Liver (tissue), 10 donors: ENCODE measurements at places on chromosomes 4 and X. TPM values are rescaled to one million over a fixed set of nuclear protein-coding genes. Genes with fewer than 3 reads are reported as not detected.
A peak's percentile ranks its signal among the peaks of the same experiment; 100 is the strongest.

DNA sequence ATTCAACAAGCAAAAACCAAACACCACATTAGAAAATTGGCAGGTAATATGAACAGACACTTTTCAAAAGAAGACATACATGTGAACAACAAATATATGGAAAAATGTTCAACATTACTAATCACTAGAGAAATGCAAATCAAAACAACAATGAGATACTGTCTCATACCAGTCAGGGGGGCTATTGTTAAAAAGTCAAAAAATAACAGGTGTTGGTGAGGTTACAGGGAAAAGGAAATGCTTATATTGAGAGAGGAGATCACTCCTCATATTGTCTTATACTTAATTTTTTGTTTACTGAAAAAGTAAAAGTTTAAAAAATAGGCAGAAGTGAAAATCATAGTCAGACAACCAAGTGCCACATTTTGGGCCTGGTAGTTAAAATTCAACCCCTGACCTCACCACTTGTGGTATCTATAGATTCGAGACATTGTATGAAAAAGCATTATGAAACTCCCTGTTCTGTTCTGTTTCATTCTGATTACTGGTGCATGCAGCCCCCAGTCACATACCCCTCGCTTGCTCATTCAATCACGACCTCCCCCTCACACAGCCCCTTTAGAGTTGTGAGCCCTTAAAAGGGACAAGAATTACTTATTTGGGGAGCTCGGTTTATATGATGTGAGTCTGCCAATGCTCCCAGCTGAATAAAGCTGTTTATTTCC is 153.7 kb upstream of the FGF16 start:
- no peaks in the 10 kb centered on the region for H3K36me3 ChIP-seq
- H3K27me3 ChIP-seq: no peaks in the 10 kb centered on the region
- no peak overlapping the region for H3K4me3 ChIP-seq
- H3K4me1 ChIP-seq: no peaks in the 10 kb centered on the region

GRCh38 chr4:184887333-184887732 is 61.6 kb upstream of the ACSL1 start:
- peak overlapping the region; percentile 73 for H3K27ac ChIP-seq
- DNase-seq: no peak
- no peaks in the 10 kb centered on the region for H3K27me3 ChIP-seq
- no peaks in the 10 kb centered on the region for H3K36me3 ChIP-seq

GRCh38 chr4:166662266-166662843 is 571.9 kb downstream of the SPOCK3 start:
- no peak overlapping the region for H3K27ac ChIP-seq
- DNase-seq: no peak
- H3K4me1 ChIP-seq: no peaks in the 10 kb centered on the region

- no peak overlapping the region for H3K27ac ChIP-seq
- H3K36me3 ChIP-seq: no peaks in the 10 kb centered on the region
- no peaks in the 10 kb centered on the region for H3K27me3 ChIP-seq
- no peak overlapping the region for H3K4me3 ChIP-seq
- DNase-seq: no peak
Observed at GRCh38 chr4:75710246-75710645, 14.1 kb upstream of the USO1 start.

GRCh38 chrX:103562801-103563200 is 22.5 kb upstream of the TCEAL4 start:
- H3K4me3 ChIP-seq: no peak overlapping the region
- no peaks in the 10 kb centered on the region for H3K27me3 ChIP-seq
- H3K4me1 ChIP-seq: no peaks in the 10 kb centered on the region
- no peaks in the 10 kb centered on the region for H3K36me3 ChIP-seq
- no peak for DNase-seq

Gene TMEM156
- 0.70 TPM for total RNA-seq

DNA sequence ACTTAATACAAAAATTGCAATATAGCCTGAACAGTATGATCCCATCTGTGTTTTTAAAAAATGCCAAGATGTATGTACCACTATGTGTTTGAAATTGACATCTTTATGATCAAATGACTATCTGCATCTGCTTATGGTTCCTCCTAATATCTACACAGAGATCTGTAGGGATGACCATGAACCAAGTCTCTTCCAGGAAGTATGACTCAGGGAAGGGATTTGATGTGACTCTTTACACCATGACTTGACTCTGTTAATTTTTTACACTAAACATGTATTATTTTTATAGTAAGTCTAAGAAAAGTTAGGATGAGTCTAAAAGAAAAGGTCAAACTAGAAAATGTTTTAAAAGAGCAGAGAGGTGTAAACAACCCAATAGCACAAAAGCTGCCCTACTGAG is 164.0 kb downstream of the SH3KBP1 start:
- H3K4me3 ChIP-seq: no peak overlapping the region
- no peaks in the 10 kb centered on the region for H3K4me1 ChIP-seq
- DNase-seq: no peak
- no peaks in the 10 kb centered on the region for H3K36me3 ChIP-seq
- H3K27ac ChIP-seq: no peak overlapping the region
